Stimulated activated CD8-positive, alpha-beta memory T cell treated with anti-CD3 and anti-CD28 coated beads, Interleukin-7, amount 100 ng/mL, for 1 hour (primary cell): ENCODE measurements at places on chromosomes 11 and 22.

DNA sequence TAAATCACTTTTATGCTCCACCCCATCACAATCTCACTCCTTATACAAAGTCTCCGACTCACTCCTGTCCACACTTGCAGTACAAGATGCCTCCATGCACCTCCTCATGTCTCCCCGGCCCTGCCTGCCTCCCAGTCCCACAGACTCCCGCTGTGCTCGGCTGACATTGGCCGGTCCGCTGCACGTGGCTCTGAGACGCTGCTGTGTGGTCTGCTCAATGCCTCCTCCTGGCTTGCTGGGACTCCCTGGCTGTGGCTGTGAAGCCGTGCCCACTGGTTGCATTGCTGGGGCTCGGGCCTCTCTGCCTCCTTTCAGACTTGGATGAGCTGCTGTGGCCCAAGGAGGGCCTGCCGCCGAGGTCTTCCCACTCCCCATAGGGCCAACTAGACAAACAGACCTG is 224.0 kb upstream of the B3GAT1 start:
- DNase-seq, result no peak

- DNase-seq, result no peak
Measured at GRCh38 chr11:20119315-20119714, 41.0 kb downstream of the DBX1 start.

- DNase-seq, result no peak
Measured at GRCh38 chr11:2950825-2951224, 21.6 kb upstream of the PHLDA2 start.

DNA sequence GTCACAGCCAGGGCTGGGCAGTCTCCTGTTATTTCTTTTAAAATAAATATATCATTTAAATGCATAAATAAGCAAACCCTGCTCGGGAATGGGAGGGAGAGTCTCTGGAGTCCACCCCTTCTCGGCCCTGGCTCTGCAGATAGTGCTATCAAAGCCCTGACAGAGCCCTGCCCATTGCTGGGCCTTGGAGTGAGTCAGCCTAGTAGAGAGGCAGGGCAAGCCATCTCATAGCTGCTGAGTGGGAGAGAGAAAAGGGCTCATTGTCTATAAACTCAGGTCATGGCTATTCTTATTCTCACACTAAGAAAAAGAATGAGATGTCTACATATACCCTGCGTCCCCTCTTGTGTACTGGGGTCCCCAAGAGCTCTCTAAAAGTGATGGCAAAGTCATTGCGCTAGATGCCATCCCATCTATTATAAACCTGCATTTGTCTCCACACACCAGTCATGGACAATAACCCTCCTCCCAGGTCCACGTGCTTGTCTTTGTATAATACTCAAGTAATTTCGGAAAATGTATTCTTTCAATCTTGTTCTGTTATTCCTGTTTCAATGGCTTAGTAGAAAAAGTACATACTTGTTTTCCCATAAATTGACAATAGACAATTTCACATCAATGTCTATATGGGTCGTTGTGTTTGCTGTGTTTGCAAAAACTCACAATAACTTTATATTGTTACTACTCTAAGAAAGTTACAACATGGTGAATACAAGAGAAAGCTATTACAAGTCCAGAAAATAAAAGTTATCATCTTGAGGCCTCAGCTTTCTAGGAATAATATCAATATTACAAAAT is 13.4 kb downstream of the OR51B4 start:
- DNase-seq, result no peak
